Left renal pelvis (tissue), 4 donors: ENCODE measurements at places on chromosomes 16 and 17. TPM values are rescaled to one million over a fixed set of nuclear protein-coding genes. Genes with fewer than 3 reads are reported as not detected.

Gene NHLRC4
- 6.1 TPM for polyA plus RNA-seq

Gene HIC1
- 98.2 TPM for polyA plus RNA-seq

GRCh38 chr17:19614900-19615299 is 33.7 kb upstream of the ALDH3A2 start:
- DNase-seq: no peak

DNA sequence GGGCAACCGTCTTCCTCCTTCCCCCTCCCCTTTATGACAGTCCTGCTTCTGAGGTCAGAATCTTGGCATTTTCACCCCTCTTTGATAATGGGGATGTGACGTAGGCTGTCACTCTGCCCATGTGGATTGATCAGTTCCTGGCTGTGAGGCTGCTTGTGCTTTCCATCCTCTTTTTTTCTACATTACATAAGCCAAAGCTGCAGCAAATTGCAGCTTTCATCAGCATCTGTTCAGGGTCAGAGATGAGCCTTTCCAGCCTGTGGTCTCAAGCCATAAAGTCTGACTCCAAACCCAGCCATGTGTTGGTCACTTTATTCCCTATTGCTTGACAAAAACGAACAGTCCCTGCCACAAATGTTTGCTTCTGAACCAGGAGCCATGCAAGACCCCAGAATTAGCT is 535.1 kb downstream of the CDH11 start:
- peak; percentile 33 for DNase-seq

DNA sequence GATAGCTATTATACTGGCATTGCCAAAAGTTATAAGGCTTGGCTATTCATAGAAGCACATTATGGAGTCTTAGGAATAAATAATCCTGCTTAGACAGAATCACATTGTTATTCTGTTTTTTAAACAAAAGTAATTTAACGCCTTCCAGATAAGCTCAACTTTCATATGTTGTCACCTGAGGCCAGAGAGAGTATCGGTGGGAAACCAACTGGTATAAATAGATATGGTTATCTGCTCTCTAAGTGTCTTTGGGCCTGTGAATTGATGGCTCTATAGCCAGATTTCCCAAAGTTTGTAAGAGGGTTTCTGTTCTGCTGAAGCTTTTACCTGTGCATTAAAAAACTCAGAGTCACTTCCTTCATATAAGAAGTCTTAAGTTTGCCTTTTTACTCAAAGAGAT is 1449.4 kb downstream of the CDH11 start:
- DNase-seq: no peak

GRCh38 chr17:44766409-44767038 is 7.7 kb downstream of the ADAM11 start:
- no peak for DNase-seq
